ENCODE measurements at places on chromosomes 2 and 18.

DNA sequence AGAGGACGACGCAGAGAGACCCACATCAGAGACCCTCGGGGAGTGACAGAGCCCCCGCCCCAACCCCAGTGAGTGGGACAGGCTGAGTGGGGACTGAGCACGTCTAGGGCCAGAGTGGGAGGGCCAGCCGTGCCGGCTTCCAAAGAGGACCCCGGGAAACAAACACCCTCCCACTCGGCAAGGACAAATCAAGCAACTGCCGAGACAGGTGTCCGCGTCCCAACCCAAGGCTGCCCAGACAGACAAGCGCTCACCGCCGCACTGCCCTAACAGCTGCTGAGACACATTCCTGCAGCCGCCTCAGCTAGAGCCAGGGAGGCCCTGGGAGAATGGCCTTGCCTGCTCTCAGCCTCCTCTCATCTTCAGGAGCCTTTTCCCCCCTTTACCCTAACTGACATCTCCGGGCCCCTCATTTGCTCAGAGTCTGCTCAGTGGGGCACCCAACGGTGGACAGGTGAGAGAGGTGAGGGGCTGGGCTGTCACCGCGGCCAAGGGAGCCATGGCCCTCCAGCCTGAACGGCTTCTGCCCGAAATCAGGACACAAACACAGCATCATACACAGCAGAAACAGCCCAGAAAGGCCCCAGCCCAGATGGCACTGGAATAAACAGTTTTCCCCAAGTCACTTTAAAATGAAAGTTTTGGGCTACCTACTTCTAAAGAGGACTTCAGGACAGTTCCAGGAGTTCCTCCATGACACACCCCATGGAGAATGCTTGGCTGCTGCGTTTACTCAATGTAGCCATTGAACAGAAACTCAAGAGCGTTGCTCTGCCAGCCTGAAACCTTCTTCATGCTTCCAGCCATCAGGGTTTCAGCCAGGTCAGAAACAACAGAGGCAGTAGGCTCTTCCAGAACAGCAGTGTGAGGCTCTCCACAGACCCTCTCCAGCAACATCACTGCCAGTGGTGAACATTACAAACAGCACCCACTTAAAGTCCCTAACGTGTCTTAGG, 23.6 kb downstream of the SLC66A2 start:
- H3K27me3 ChIP-seq: no peaks in the 10 kb centered on the region
- H3K4me1 ChIP-seq: no peaks in the 10 kb centered on the region
- no peaks in the 10 kb centered on the region for H3K36me3 ChIP-seq
- no peak overlapping the region for H3K27ac ChIP-seq
- no peak overlapping the region for H3K4me3 ChIP-seq
- no peak for DNase-seq

GRCh38 chr2:202720226-202720625, 85.5 kb downstream of the FAM117B start:
- H3K36me3 ChIP-seq: no peaks in the 10 kb centered on the region
- no peak overlapping the region for H3K27ac ChIP-seq
- H3K4me1 ChIP-seq: no peaks in the 10 kb centered on the region
- no peaks in the 10 kb centered on the region for H3K27me3 ChIP-seq
- no peak for DNase-seq

DNA sequence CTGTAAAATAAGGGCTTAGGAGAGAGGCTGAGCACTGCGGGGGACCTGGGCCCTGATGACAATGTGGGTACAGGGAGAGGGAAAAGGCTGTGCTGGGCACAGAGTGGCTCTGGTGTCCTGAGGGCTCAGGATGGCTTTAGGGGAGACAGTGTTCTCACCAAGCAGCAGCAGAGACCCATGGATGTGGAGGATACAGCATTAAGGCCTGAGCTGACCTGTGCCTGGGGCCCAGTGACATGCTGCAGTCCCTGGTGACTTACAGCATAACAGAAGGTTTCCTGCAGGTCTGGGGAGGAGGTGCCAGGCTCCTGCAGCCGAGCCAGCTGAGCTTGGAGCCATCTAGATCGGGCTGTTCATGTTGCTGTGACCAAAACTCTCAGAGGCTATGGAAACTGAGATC, 191.3 kb upstream of the SMAD2 start:
- H3K4me3 ChIP-seq: no peak overlapping the region
- no peaks in the 10 kb centered on the region for H3K27me3 ChIP-seq
- H3K27ac ChIP-seq: no peak overlapping the region
- no peaks in the 10 kb centered on the region for H3K36me3 ChIP-seq
- DNase-seq: no peak
- H3K4me1 ChIP-seq: no peaks in the 10 kb centered on the region

DNA sequence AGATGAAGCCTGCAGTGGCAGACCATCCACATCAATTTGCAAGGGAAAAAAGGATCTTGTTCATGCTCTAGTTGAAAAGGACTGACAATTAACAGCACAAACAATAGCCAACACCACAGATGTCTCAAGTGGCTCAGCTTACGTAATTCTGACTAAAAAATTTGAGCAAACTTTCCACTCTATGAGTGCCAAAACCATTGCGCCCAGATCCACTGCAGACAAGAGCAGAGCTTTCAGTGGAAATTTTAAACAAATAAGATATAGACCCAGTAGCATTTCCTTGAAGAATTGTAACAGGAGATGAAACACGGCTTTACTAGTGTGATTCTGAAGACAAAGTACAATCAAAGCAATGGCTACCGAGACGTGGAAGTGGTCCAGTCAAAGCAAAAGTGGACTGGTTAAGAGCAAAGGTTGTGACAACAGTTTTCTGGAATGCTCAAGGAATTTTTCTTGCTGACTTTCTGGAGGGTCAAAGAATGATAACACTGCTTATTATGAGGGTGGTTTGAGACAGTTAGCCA, 12.0 kb upstream of the ZNF396 start:
- H3K36me3 ChIP-seq: no peaks in the 10 kb centered on the region
- H3K27ac ChIP-seq: no peak overlapping the region
- H3K4me3 ChIP-seq: no peak overlapping the region
- no peaks in the 10 kb centered on the region for H3K27me3 ChIP-seq
- DNase-seq: no peak

DNA sequence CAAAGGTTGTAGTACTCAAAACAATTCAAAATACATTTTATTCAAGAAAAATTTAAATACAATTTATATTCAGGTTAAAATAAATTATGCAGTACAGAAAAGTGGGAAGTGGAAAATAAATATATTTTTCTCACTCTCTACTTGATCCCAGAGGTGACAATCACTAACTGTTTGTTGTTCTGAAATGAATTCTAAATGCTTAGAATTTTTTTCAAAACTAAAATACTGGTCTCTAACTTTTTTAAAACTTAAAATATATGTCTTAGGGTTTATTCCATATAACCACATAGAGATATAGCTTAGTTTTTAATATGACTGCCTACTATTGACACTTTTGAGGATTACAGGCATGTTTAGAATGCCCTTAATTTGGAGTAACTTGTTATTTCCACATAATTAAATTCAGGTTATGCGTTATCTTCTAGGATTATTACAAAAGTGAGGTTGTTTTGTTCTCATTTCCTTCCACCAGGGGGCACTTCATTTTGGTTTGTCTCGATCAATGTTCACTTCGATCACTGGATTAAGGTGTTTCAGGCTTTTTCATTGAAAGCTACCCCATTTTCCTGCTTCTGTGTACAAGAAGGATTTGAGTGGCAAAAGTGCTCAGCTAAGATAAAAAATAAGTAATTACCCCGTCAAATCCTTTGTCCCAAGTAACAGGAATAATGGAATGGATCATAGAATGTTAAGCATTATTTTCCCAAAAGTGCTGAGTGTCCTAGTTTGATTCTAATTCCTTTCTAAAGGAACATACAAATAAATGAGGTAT, 27.1 kb upstream of the TFPI start:
- H3K4me1 ChIP-seq: no peaks in the 10 kb centered on the region
- H3K27me3 ChIP-seq: no peaks in the 10 kb centered on the region
- no peak overlapping the region for H3K4me3 ChIP-seq
- peak; percentile 69 for DNase-seq
- H3K36me3 ChIP-seq: no peaks in the 10 kb centered on the region
- no peak overlapping the region for H3K27ac ChIP-seq

Measured in cardiac muscle cell (in vitro differentiated cells and primary cell).